ENCODE measurements at places on chromosomes 11 and 22.

DNA sequence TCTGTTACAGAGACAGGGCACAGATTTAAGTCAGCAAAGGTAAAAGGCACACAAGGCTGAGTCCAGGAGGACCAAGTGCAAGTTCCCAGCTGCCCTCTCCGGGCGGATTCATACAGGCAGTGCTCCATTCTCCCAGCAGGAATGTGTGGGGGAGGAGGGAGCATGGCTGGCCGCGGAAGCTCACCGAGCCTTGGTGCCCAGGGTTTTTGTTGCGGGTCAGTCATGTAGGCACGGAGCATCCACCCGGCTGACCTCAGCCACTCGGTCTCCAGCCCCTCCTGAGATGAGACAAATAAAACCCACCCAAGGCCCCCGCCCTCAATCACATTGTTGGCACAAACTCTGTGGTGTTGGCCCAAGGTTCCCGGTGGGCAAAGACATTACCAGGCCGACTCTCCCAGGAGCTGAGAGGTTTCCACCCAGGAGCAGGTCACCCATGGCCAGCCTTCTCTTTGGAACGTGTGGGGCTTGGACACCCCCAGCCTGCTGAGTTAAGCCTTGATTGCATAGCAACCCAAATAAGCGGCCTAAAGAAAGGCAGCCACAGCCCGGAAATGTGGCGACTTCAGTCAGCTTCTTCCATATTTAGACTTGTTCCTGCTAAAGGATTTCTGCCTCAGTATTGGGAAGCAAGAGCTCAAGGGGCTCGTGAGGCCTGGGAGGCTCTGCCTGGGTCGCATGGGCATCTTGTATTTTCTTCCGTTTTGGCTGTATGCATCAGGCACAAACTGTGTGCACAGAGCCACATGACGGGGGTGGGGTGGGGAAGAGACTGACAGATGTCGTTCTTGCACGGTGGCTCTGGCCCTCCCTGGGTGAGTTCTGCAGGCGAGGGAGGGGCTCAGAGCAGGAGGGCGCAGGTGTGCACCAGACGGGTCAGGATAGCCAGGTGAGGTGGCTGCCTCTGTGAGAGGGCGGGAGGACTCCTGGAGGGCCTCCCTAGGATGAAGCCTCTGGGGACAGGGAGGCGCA is 63.0 kb downstream of the ARHGAP8 start:
- DNase-seq, result no peak

GRCh38 chr11:74024261-74025029 is 15.6 kb upstream of the UCP3 start:
- DNase-seq, result no peak

DNA sequence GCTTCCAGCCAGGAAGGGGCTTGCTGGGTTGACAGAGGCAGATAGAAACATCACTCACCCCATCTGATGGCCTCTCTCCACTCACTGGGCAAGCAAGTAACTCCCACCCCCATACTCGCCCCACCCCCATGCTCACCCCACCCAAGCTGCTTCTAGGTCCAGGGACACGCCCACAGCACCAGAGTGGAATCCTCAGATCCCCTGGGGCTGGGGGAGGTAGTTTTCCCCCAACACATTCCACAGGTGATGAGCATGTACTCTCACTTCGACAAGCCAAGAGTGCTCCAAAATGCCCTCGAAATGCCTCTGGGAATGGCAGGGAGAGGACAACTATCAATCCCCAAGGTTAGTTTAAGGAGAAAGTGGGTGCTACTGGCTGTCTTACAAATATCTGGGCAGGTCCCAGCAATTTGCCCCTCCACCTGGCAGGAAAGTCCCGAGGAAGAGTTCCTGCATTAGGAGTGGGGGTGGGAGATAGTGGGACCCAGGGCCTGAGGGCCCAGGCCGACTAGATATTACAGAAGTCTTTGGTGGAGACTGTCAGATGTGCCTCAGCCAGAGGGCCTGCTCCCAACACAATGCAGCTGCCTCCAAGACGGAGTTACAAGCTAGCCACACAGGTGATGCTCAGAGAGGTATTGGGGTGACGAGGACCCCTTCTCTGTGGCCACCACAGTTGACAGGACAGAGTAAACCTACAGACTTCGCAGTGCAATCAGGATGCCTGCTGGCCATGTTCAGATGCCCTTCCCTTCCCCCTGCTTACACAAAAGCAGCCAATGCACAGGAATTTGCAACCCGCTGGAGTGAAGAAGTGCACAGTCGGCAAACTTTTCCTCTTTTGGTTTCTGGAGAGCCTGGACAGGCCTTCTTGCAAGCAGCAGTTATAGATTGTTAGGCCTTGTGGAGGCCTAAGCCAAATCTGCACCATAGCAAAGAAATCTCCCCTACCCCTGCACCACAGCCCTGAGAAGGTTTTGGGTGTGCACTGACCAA is 2.9 kb upstream of the LMO1 start:
- DNase-seq, result no peak

DNA sequence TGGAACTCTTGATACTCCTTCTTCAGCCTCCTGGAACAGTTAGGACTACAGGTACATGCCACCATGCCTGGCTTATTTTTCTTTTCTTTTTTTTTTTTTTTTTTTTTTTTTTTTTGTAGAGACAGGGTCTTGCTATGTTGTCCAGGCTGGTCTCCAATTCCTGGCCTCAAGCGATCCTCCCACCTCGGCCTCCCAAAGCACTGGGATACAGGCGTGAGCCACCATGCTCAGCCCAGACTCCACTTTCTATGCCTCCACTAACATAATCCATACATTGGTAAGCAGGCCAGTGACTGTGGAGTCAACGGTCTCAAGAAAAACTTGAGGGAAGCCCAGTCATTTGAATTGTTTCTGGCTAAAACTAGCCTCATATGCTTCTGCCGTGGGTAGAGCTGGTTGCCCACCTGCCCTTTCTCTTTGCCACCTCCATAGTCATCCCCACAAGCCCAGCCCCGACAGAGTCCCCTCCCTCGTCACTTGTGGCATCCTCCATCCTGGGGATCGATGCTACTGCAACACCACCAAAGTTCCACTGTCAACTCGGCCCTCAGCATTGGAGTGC is 2.4 kb downstream of the SCN2B start:
- no peak for DNase-seq

- DNase-seq, result no peak
Measured at GRCh38 chr11:12430954-12431595, 53.7 kb downstream of the PARVA start.

- no peak for DNase-seq
Measured at GRCh38 chr11:85826116-85826855, 15.3 kb upstream of the SYTL2 start.

DNA sequence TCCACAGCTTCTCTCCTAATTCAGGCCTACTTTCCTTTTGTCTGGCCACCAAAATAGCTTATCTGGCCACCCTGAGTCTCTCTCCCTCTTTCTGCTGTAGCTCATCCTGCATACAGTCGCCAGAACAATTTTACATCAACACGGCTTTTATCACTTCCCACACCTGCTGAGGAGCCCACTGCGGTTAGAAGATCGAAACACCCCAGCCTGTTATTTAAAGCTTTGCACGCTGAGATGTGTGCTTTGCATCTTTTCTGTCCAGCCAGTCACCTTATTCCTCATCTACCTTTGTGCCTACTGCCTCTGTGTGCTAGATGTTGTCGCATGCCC is 96.0 kb downstream of the COMMD9 start:
- DNase-seq, result no peak

- DNase-seq, result no peak
Measured at GRCh38 chr11:8759634-8760033, 77.0 kb downstream of the RPL27A start.

DNA sequence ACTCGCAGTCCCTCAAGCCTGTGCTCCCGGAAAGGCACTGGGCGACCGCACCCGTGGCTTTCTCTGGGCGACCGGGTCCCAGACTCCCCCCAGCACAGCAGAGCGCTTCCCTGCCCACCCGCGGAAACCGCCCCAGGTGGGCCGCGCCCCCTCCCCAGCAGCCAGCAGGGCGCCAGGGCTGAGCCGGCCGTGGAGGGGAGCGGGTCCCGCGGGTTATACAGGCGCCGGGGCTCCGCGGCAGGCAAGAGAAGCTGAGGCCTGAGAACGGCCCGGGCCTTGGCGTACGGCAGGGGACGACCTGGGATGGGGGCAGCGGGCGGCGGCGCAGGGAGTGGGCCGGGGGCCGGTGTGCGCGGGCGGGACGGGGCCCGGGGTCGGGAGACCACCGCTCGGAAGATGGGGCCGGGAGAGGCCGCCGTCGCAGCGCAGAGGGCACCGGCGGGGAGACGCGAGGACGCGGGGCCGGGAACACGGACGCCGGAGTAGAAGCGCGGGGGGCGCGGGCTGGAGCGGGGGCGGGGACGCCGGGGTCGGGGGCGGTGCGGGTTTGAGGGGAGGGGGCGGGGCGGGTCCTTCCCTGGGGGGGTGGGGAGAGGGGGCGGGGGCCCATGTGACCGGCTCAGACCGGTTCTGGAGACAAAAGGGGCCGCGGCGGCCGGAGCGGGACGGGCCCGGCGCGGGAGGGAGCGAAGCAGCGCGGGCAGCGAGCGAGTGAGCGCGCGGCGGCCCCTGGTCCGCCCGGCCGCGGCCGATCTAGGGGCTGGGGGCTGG is at the start of gene MDK:
Gene MDK (plus strand): TSS at position 622 of the 771 bp plus-strand sequence. CDS start 389 bp downstream, outside the sequence.
- DNase-seq, result no peak

DNA sequence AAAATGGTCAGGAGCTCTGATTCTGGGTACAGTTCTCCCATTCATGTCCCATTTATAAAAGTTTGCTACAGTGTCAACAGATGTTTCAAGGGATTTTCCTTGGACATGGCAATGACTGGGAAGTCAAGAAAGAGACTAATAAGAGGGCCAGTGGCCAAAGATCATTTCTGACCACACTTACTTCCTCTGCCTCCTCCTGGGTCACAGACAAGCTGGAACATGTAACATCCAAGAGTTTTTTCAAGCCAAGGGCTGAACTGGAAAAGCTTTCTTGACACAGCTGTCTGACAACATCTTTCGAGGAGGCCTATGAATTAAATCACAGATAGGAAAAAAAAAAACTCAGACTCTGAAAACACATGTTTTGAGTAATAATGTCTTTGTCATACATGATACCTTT is 8.7 kb downstream of the COMMD9 start:
- no peak for DNase-seq

DNA sequence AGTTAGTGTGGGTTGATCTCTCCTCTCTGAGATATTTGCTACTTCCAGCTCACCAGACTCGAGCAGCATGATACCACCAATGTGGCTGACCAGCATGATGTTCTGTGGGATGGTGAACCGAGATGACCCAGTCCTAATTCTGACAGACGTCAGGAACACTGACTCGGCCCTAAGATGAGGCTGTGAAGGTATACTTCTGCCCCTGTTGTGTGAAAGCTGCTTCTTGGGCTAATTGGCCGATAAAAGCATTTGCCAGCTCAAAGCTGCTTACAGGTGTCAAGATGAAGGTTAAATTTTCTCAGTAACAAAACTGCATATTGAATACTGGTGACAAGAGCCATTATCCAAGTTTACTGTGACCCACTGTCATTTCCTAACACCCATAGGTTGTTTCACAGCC is 151.4 kb downstream of the BRD1 start:
- no peak for DNase-seq

- peak; percentile 86 for DNase-seq
Measured at GRCh38 chr22:29695129-29695926, 24.5 kb upstream of the CABP7 start.

- DNase-seq, result no peak
Measured at GRCh38 chr11:66979336-66979980, 4.4 kb downstream of the C11orf86 start.

DNA sequence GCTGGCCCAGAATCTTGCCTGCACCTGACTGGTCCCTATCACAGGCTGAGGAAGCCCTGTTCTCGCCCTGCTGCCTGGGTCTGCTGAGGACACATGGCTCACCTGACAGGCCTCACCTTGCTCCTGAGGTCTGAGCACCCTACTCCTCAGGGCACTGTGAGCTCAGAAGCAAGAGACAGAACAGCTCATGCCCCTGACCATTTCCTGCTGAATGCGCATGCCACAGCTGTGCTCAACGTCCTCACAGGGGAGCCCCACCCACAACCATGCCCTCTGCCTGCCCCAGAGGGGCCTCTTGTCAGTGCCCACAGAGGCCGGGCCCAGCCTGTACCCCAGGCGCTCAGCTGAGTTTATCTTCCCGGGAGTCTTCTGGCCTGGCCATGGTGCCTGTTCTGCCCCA is 2.8 kb upstream of the TSPO start:
- no peak for DNase-seq

Data from NCI-H1694 treated with DMSO at 0.1 percent for 48 hours (cell line).